ENCODE measurements at places on chromosomes 2 and 18. TPM values are rescaled to one million over a fixed set of nuclear protein-coding genes. Genes with fewer than 3 reads are reported as not detected.

DNA sequence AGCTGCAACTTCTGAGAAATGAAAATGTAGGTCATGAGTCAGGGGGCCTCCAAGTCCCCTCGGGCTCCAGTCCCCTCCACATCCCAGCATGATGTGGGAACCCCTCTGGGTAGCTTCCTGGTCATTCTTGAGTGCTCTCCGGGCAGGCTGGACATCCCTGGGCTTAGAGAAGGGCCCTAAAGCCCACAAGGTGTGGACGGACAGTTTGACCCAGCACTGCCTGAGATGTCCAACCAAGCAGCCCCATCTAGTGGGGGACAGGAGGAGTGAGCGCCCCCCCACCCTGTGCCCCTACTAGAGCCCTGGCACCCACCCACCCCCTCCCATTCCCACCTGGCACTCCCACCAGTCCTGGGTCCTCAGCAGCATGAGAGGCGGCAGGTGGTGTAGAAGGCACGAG, 46.0 kb downstream of the CYP27C1 start:
- no peak for DNase-seq

DNA sequence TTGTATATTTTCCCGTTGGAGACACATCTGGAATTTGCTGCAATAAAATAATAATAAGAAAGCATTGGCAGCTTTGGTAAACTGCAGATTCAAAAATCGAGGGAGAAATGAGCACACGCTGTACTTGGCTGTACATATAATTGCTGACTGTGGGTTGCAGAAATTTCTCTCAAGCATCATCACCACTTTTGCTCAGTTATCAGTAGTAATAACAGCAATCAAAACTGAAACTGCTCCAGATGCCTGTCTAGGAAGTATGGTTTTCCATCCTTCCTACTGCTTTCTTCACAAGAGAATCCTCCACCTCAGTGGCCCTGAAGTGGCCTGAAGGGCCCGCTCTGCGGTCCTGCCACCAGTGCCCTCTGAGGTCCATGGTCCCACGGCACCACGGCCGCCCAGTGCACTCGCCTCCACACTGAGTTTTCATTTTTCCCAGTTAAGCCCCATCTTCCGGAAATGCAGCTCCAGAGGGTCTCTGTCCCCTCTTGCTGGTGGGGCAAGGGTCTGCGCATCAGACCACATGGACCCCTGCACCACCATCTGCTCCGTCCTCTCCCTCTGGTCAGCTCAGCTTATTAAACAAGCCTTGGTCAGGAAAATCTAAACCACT, 3.9 kb downstream of the DUSP28 start:
- peak; percentile 21 for DNase-seq

GRCh38 chr2:48471048-48471474, 58.9 kb upstream of the STON1 start:
- no peak for DNase-seq

GRCh38 chr2:70029814-70030409, 57.4 kb upstream of the PCBP1 start:
- no peak for DNase-seq

DNA sequence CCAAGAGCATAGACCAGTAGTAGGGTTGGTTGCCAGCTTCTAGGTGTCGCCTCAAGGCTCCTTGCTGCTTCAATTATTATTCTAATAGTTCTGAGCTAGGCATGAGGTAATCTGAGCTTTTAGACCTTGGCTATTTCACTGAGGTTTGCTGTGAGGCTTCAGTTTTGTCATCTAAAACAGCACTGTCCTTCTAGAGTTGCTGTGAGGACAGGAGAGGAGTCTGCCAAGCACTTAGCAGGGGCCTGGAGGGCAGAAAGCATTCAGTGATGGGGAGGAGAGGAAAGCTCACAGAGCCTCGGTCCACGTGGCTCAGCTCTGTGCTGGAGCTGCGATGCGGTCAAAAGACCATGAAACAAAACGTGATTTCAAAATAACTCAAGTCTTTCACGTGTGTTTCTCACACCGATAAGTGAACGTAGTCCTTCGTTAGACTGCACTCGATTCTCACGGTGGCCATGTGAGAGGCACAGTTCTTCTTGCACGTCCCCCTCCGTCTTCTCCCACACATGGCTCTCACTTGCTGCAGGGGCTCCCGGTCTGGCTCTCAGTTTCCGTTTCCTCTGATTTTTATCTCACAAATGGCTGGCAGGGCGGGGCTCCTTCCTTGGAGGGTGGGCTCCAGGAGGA, 113.7 kb downstream of the B3GNT2 start:
- DNase-seq, result peak; percentile 59

- peak; percentile 64 for DNase-seq
Measured at GRCh38 chr18:3596637-3597384, 146.8 kb downstream of the TGIF1 start.

- peak; percentile 79 for DNase-seq
Measured at GRCh38 chr2:46179037-46179621, 118.1 kb upstream of the EPAS1 start.

Gene KATNAL2
- total RNA-seq, result 0.34 TPM

Gene ABCG8
- not detected for total RNA-seq

Gene PROKR1
- total RNA-seq, result not detected

Gene CHST9
- total RNA-seq, result not detected

All from activated CD8-positive, alpha-beta T cell treated with anti-CD3 and anti-CD28 coated beads, Interleukin-2, amount 10 ng/mL, durations not matched to agents 7 days and 5 days (primary cell).